Right atrium auricular region (tissue), 2 donors: ENCODE measurements at places on chromosomes 13 and 19. TPM values are rescaled to one million over a fixed set of nuclear protein-coding genes. Genes with fewer than 3 reads are reported as not detected.
A peak's percentile ranks its signal among the peaks of the same experiment; 100 is the strongest.

Gene C19orf53
- total RNA-seq: 304 TPM

- no peak for DNase-seq
Observed at GRCh38 chr19:18385359-18385674, 641 bp upstream of the GDF15 start.

DNA sequence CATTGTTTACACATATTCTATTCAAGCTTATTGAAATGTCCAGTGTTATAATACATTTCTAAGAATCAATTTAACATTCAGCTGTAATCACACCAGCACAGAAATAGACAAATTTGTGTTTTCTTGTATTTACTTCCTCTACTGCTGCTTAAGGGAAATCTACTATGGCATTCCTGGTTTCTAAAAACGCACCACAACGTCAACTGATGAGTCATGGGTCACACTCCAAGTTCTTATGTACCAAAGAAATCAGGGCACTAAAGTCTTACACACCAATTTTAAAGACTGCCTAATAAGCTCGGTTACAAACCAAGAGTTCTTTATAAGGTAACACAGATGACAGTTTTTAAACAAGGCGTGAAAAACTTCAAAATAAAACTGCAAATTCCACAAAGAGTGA is 13.2 kb downstream of the LNX2 start:
- DNase-seq: no peak

Gene COL4A2
- 153 TPM for total RNA-seq

Gene ADAMTSL5
- 27.2 TPM for total RNA-seq

DNA sequence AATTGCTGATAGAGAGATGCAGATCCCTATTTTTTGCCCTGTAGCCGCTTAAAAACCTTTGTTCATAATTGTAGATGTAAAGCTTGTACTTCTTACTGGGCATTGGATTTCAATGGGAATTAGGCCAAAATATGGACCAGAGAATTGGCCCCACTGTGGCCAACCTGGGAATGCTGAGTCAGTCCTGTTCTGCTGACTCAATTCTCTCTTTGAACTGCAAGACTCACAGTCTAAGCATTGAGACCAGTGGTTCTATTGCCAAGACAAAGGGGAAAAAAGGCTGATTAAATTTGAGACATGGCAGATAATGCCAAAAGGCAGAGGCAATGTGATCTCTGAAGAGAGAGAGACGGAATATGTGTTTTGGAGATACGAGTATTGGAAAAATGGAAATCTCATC is 72.5 kb upstream of the UBL3 start:
- DNase-seq: no peak

Gene COL5A3
- total RNA-seq: 7.2 TPM

DNA sequence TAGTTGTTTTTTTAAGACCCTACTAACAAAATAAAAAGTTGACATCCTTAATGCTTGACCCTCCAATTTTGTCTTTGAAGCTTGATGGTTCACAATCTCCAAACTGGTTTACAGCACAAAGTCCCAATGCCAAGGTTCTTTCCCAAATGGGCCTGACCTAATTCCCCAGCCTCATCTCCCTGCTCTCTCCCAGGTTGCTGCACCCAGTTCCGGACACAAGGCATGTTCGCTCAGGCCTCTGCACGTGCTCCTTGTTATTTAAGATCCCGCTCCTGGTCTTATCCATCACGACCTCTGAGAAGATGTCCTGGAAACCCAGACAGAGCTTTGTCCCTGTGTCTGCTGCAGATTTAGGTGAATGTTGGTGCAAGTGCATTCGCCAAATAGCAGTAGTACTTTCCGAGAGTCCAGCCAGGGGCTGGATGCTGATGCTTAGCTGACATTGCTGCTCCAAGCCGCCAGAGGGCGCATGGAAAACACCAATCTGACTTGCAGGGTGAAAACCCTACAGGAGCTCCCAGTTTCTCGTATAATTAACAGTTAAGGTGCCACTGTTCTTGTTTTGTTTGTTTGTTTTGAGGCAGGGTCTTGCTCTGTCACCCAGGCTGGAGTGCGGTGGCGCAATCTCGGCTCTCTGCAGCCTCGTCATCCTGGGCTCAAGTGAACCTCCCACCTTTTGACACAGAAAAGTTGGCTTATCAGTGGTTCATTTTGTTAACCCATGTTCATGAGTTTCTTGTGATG is 18.5 kb downstream of the LYPD3 start:
- DNase-seq: peak; percentile 80

Gene CRLF1
- total RNA-seq: 73.9 TPM

- no peak for DNase-seq
Observed at GRCh38 chr13:44758630-44759383, 182.7 kb upstream of the TSC22D1 start.
